Skin of body (tissue), 3 donors: ENCODE measurements at places on chromosomes 2 and 18.

- peak; percentile 62 for DNase-seq
Observed at GRCh38 chr2:118654945-118655344, 192.5 kb downstream of the EN1 start.

GRCh38 chr2:30147715-30148610, 1.2 kb downstream of the YPEL5 start:
- DNase-seq: peak; percentile 30

GRCh38 chr2:26897807-26898479, 50.0 kb downstream of the DPYSL5 start:
- DNase-seq: no peak

- no peak for DNase-seq
Observed at GRCh38 chr2:120034027-120034426, 21.1 kb downstream of the EPB41L5 start.

DNA sequence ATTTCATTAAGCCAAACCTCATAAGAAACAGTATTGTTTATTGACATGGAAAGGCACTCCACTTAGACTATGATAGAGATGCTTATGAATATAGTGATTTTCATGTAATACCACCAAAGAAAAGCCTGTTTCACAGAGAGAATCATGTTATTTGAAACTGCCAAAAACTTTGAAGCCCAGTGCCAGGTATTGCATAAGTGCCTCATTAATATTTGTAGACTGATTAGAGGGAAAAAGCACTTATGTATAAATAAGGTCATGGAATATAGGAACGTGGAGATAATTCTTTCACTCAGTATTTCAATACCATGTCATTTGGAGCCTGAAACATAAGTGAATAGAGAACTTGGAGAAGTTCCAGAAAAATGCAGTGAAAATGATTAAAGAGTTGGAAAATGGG, 162.6 kb upstream of the CRIM1 start:
- DNase-seq: no peak

GRCh38 chr2:133885847-133886246, 317.6 kb upstream of the NCKAP5 start:
- DNase-seq: no peak

DNA sequence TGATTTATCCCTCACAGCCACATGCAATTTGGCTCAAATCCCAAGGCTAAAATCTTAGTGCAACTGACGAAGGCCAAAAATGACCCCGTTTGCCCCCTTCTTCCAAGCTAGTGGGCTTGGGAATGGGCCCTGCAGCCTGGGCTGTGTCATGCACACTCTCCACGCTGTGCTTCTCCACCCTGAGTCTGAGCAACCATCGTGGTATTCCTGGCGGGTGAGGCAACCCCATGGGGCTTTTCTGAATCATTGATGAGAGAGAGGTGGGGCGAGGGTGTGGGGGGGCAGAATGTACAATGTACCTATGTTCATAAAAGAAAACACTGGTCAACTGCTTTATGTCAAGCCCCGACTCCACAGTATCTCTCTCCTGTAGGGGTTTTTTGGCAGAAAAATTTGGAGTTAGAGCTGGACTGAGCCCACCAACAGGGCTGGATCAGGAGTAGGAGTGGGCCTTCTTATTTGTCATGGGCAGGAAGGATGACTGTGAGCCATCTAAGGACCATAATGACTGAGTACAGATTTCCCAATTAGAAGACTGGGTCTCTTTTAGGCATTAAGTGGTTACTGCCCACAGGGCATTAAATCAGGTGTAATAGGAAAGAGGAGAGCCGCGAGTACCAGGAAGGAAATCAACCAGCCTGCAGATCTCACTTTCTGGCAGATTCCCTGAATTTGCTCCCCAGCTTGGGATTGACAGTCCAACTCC, 8.9 kb downstream of the SULT1C2 start:
- no peak for DNase-seq
